ENCODE measurements at places on chromosomes 5 and 9.

- DNase-seq, result no peak
Measured at GRCh38 chr9:104177676-104178075, 83.6 kb downstream of the SMC2 start.

DNA sequence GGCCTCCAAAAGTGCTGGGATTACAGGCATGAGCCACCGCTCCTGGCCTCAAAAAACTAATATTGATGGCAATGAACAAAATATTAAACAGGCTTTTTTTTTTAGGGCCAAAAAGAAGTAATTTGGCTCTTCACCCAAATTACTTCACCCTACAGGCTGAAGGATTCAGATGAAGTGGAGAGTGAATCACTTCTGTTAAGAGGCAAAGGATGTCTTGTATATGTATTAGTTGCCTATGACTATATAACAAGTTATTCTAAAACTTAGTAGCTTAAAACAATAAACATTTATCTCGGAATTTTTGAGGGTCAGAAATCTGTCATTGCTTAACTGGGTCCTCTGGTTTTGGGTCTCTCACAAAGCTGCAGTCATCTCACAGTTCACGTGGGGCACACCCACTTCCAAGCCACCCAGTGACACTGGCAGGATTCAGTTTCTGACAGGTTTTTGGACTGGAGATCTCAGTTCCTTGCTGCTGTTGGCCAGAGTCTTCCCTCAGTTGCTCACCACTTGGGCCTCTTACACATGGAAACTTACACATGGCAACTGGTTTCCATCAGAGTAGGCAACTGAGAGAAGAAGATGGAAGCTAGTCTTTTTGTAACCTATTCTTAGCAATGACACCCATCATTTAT lies 66.7 kb downstream of the IQGAP2 start:
- no peak for DNase-seq

GRCh38 chr5:115463983-115464382 lies 80.6 kb downstream of the FEM1C start:
- no peak for DNase-seq

DNA sequence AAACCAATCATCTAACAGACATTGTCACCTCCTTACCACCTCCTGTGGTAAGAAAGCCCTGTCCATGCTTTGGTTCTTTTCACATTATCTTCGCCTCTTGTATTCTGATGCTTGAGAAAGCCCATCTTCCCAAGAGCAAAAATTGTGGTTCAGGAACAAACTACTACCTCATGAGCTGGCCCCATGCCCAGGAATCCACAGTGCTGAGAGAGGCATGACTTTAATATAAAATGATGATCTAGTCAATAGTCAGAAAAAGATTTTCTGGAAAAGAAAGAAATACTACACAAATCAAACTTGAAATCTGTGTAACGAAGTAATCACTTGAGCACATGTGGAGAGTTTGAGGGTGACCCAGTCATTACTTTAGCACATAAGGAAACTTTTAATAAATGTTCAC lies 94.7 kb downstream of the FGF10 start:
- no peak for DNase-seq

GRCh38 chr9:14131356-14132088 lies 182.4 kb downstream of the NFIB start:
- no peak for DNase-seq

GRCh38 chr5:175872287-175873087 lies 1.1 kb downstream of the CPLX2 start:
- DNase-seq, result no peak

- DNase-seq, result no peak
Measured at GRCh38 chr9:136107155-136107952, 11.3 kb downstream of the TMEM250 start.

DNA sequence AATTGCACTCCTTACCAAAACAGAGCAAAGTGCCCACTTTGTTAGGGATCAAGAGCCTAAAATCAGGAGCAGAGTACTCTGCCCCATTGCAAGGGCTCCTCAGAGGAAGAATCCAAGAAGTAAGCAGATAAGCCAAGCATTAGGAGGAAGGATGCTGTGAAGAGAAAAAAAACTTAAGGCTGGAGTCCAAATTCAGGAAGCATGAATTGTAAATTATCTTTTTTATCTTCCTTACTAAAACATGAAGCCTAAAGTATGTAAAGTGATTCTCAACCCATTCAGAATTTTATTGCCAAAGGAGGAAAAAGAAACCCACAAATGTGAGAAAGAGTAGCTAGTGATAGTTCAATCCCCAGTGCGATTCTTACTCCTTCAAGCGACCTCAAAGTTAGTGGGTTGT lies 523.9 kb downstream of the TAF11L14 start:
- no peak for DNase-seq

- no peak for DNase-seq
Measured at GRCh38 chr5:109038209-109038840, 290.6 kb downstream of the FER start.

DNA sequence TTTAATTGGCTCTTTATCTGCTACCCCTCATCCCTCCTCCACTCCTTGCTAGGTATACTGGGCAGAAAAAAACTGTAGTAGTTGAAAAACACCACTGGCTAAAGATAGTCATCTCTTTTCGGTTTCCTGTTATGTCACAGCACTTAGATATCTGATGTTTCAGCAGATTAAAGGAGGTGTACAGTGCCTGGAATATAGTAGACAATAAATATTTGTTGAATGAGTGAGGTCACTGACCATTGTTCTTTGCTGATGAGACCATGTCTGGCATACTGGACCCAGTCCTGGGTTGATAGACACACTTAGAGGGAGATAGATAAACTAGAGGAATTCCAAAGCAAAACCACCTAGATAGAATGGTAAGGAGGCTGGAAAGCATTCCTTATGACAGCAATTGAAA lies 3.2 kb downstream of the GRPEL2 start:
- no peak for DNase-seq

- DNase-seq, result no peak
Measured at GRCh38 chr9:72995131-72996024, 42.5 kb upstream of the ALDH1A1 start.

DNA sequence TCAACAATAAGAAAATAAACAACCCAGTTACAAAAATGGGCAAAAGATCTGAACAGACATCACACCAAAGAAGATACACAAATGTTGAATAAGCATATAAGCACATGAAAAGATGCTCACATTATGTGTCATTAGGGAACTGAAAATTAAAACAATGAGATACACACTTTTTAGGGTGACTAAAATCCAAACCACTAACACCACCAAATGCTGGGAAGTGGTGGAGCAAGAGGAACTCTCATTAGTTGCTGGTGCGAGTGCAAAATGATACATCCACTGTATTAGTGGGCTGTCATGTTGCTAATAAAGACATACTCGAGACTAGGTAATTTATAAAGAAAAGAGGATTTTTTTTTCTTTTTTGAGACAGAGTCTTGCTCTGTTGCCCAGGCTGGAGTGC lies 329.1 kb downstream of the TMEM38B start:
- DNase-seq, result no peak

DNA sequence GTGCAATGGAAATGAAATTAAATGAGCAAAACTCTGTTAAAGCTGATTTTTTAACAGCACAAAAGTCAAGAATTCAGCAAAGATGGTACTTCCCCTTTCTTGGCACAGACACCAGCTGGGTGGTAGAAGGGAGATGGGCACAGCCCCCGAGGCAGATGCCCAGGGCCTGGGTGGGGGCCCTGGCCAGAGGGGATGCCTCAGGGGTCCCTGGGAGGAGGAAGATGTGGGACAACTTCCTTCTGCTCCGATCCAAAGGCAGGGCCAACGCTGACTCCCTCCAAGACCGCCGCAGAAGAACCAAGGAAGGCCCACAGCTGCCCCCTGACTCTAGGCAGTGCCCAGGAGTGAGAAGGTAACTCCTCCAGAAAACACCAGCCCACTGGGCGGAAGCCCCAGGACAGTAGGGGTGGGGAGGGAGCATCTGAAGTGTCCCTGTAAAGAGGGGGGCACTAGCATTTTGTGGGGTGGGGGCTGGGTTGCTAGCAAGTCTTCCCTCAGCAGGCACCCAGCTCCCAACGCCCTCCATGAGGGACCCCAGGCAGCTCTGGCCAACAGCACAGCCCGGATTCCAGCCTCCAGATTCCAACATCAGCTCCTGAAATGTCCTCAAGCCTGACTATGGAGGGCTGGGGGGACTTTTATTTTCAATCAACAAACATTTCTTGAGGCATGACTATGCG lies 4.9 kb downstream of the NACC2 start:
- DNase-seq, result no peak

DNA sequence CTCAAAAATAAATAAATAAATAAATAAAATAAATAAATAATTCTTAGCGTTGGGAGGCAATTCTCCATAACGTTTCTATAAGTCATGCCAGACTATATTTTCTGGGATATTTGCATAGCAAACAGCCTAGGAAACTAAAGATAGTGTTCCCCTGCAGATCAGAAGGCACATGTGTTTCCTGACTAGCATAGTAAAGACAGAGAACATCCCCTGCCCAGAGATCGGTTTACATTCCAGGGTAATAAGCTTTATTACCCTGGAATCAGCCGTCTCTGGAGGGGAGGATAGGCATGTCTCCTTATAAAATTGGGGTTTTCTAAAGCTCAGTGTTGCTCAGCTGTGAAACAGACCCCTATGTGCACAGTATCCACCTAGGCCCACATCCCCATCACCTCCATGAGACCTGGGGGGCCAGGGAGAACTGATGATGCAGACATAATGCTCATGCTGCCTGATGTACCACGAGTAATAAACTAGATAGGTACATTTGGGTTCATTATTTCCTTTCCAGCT lies 36.9 kb upstream of the IFNK start:
- no peak for DNase-seq

GRCh38 chr9:133458643-133459312 lies 1.0 kb upstream of the CACFD1 start:
- no peak for DNase-seq

DNA sequence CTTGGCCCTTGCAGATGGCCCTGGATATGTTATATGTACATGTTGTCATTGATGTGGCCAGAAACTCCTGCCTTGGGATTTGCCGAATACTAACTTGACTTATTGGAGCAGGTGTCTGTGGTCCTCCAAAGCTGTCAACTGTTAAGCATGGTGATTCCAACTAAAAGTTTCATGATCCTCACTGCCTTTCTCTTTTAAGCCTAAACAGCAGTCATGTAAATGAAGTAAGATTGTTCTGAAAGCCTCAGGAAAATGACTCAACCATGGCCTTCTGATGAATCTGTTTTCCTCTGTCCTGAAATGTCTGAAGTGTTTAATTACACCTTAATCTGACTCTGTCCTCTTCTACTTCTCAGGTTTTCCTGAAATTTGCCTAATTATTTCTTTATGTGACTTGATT lies 245.0 kb downstream of the FAM114A2 start:
- DNase-seq, result no peak

DNA sequence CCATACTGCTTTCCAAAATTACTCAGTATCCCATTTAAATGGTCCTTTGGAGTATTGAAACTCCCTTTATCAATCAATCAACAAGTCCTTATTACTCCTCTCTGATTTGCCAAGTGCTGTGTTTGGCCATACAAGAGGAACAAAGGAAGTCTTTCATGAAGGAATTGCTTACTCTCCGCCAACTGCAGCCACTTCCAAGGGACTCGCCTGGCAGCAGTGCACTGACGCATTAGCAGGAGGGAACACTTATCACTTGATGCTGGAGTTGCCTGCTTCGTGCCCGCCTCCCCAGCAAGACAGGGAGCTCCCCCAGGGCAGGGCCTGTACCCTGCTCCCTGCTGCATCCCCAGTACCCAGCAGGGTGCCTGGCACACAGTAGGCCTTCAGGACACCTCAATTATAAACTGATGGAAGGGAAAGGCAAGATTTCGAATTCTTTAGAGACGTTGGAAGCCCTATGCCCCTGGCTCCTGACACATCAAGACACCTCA lies 97.9 kb downstream of the CRB2 start:
- DNase-seq, result no peak

DNA sequence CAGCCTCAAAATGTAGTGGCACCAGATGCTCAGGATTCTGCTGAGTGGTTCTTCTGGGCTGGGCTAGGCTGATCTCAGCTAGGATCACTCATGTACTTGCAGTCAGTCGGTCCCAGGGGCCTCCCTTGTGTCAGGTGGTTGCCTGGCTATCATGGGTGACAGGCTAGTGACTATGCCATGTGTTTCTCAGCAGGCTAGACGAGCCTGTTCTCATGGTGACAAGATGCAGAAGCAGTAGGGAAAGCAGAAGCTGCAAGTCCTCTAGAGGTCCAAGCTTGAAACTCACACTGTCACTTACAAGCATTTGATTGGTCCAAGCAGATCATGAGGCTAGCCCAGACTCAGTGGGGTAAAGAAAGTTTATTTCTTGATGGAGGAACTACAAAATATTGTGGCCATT lies 15.2 kb upstream of the KCNMB1 start:
- DNase-seq, result no peak

- no peak for DNase-seq
Measured at GRCh38 chr9:37172557-37172956, 52.2 kb downstream of the ZCCHC7 start.

DNA sequence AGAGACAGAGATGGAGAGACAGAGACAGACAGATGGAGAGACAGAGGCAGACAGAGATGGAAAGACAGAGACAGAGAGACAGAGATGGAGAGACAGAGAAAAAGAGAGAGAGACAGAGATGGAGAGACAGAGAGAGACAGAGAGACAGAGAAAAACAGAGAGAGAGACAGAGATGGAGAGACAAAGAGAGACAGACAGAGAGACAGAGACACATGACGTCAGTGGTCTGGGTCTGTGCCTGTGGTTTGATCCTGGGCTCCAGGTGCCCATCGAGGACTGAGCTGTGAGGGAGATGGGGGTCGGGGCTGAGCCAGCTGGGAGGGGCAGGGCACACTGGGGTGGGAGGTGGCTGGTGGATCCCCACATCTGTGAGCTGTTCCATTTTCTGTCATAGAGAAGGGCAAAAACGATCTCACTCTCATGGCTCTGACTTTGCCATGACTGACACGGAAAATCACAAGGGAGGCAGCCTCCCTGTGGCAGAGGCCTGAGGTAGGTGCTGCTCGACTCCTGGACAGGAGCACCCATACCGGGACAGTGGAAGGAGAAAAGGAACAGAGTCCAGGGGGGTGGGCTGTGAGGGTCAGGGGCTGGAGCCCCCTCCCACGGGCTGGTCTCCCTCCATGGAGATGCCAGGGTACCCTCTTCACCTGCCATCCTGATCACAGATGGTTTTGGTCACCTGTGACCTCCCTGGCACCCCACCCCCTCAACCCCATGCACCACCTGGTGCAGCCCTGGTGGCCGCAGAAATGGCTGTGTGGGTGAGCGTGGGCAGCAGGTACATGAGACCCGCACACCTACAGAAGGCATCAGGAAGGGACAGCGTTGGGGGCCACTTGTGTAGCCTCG lies 28.8 kb downstream of the GLT6D1 start:
- DNase-seq, result no peak

GRCh38 chr9:88739373-88739772 lies 204.4 kb downstream of the NXNL2 start:
- no peak for DNase-seq

- no peak for DNase-seq
Measured at GRCh38 chr9:133533857-133534256, 647 bp upstream of the ADAMTSL2 start.

GRCh38 chr5:91224456-91224855 lies 158.7 kb downstream of the ARRDC3 start:
- no peak for DNase-seq

DNA sequence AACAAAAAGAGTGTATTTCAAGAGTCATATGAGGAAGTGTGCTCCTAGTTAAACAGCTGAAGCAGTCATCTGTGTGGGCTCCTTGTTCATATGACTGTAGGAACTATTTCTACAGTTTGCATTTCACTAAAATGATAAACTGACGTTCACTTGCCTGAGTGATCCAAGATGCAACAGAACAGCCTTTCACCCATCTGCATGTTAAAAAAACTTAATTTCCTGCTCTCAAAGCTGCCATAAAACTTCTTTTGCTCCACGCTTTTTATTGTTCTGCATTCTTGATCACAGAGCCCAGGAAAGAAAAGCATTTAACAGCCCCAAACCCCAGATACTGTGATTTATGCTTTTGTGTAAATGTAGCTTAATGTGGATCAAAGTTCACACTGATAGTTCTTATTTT lies 43.9 kb downstream of the ZNF608 start:
- DNase-seq, result no peak

Measured in AG09309 (cell line).